ENCODE measurements at places on chromosomes 16 and 17. TPM values are rescaled to one million over a fixed set of nuclear protein-coding genes. Genes with fewer than 3 reads are reported as not detected.

DNA sequence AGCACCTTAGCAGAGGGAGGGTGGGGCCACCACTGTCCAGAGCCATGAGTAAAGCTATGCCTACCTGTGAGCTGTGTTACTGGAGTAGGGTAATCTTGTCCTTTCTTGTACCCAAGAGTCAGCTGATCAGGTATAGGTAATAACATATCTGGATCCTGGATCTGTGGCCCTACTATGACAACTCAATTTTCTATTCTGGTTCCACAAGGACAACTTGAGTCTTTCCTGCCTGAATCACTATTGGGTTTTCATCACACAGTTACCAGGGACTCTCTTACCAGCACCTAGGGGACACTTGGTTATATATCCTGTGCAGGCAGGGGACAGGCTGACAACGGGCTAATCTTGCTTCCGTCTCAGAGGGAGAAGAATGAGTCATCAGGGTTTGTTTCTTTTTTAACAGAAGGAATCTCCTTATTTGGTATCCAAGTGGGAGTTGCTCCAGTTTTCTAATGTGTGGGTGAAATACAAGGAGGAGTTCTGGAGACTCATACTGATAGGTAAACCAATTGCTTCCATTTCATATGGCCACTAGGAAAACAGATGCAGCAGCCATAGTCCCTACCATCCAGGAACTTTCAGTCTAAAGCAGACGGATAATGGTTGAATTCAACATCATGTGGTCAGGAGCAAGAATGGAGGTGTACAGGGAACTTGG is 6.8 kb downstream of the ZNF267 start:
- DNase-seq, result no peak
- H3K27ac ChIP-seq, result peak overlapping the region; percentile 41
- H3K36me3 ChIP-seq, result peaks cover 10% of the 10 kb centered on the region
- H3K4me3 ChIP-seq, result no peak overlapping the region

DNA sequence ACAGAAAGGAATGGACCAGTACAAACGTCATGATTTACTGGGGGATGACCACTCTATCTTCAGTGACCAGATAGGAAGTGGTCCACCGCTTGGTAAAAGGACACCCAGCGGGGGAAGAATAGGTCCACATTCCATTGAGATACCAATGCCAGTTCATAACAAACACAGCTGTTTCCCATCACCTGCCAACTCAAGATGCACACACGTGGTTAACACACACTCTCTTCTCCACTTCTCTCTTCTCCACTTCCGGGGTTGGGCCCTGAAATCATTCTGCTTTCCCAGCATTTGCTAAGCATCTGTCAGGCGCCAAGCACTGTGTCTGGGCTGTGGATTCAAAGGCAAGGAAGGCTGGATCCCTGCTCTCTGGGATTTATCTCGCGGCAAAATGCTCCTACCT is 175.5 kb downstream of the SLC39A11 start:
- no peak for DNase-seq
- H3K4me3 ChIP-seq, result no peak overlapping the region
- H3K36me3 ChIP-seq, result no peaks in the 10 kb centered on the region
- no peak overlapping the region for H3K27ac ChIP-seq

DNA sequence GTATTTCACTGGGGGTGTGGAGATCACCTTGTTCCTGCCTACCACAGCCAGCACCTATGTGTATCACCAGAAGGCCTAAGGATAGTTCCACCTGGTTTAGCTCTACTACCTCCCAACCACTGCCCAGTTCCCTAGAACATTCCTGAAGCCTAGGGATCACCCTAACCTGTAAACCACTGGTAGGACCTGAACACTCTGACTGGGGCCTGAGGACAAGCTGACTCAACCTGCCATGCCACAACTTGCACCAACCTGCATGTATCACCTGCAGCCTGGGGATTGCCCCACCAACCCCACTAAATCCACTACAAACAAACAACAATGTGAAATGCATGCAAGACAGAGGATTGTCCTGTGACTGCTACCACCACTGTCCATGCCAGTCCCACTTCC is 128.1 kb downstream of the KIF2B start:
- H3K27ac ChIP-seq, result no peak overlapping the region
- H3K27me3 ChIP-seq, result no peaks in the 10 kb centered on the region
- no peaks in the 10 kb centered on the region for H3K36me3 ChIP-seq

GRCh38 chr16:5900046-5900445 is 802.5 kb upstream of the EEF2KMT start:
- H3K27ac ChIP-seq, result no peak overlapping the region
- H3K27me3 ChIP-seq, result no peaks in the 10 kb centered on the region
- H3K36me3 ChIP-seq, result no peaks in the 10 kb centered on the region

DNA sequence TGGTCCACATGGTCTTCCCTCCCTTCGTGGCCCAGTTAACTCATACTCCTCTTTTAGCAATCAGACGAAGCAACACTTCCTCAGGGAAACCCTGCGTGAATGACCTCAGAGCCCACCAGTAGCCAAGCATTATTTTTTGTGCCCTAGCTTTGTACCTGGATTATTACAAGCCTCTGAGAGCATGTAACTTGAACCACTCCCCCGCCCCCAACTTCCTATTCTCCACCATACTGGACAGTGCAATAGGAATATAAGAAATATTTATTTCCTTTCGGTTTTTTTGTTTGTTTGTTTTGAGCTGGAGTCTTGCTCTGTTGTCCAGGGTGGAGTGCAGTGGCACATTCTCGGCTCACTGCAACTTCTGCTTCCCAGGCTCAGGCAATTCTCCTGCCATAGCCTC is 2.9 kb downstream of the CPPED1 start:
- peak overlapping the region; percentile 2 for H3K27ac ChIP-seq
- no peaks in the 10 kb centered on the region for H3K36me3 ChIP-seq
- no peaks in the 10 kb centered on the region for H3K27me3 ChIP-seq
- H3K4me1 ChIP-seq, result peaks cover 21% of the 10 kb centered on the region
- no peak overlapping the region for H3K4me3 ChIP-seq

- no peak overlapping the region for H3K4me3 ChIP-seq
- H3K4me1 ChIP-seq, result no peaks in the 10 kb centered on the region
- peaks cover 65% of the 10 kb centered on the region for H3K36me3 ChIP-seq
- H3K27me3 ChIP-seq, result no peaks in the 10 kb centered on the region
- no peak for DNase-seq
- H3K27ac ChIP-seq, result no peak overlapping the region
Observed at GRCh38 chr17:28615260-28615940, 1.4 kb upstream of the RSKR start.

DNA sequence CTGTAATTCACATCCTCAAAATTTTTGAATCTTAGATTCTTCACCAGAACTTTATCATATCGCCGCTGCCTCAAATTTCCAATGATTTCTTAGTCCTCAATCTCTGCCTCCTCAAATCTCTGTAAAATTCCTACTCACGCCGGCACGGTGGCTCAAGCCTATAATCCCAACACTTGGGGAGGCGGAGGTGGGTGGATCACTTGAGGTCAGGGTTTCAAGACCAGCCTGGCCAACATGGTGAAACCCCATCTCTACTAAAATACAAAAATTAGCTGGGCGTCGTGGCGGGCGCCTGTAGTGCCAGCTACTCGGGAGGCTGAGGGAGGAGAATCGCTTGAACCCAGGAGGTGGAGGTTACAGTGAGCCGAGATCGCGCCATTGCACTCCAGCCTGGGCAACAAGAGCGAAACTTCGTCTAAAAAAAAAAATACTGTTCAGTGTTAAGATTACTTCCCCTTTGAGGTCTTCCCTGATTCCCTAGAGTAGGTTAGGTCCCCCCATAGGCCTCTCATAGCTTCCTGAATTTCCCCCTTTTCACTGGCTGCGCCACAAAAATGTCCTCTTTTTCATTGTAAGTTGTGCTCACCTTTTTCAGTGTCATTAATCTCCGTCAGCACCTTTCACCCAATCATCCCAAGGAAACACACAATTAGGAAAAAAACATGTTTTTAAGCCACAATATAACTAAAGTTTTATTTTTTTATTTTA is 919 bp upstream of the CBX1 start:
- H3K4me1 ChIP-seq, result peaks cover 42% of the 10 kb centered on the region
- H3K27me3 ChIP-seq, result no peaks in the 10 kb centered on the region
- H3K4me3 ChIP-seq, result peak overlapping the region; percentile 99
- H3K36me3 ChIP-seq, result no peaks in the 10 kb centered on the region
- DNase-seq, result no peak
- H3K27ac ChIP-seq, result peak overlapping the region; percentile 96

- peaks cover 19% of the 10 kb centered on the region for H3K4me1 ChIP-seq
- H3K36me3 ChIP-seq, result no peaks in the 10 kb centered on the region
- peaks cover 90% of the 10 kb centered on the region for H3K27me3 ChIP-seq
- peak overlapping the region; percentile 27 for H3K27ac ChIP-seq
- DNase-seq, result peak; percentile 21
- H3K4me3 ChIP-seq, result peak overlapping the region; percentile 68
Observed at GRCh38 chr17:58156839-58157803, 8.9 kb downstream of the OR4D1 start.

- no peak overlapping the region for H3K27ac ChIP-seq
- no peak for DNase-seq
- H3K4me1 ChIP-seq, result no peaks in the 10 kb centered on the region
- H3K4me3 ChIP-seq, result no peak overlapping the region
- H3K27me3 ChIP-seq, result peaks cover 34% of the 10 kb centered on the region
Observed at GRCh38 chr17:77042476-77043231, 98.1 kb upstream of the SEC14L1 start.

DNA sequence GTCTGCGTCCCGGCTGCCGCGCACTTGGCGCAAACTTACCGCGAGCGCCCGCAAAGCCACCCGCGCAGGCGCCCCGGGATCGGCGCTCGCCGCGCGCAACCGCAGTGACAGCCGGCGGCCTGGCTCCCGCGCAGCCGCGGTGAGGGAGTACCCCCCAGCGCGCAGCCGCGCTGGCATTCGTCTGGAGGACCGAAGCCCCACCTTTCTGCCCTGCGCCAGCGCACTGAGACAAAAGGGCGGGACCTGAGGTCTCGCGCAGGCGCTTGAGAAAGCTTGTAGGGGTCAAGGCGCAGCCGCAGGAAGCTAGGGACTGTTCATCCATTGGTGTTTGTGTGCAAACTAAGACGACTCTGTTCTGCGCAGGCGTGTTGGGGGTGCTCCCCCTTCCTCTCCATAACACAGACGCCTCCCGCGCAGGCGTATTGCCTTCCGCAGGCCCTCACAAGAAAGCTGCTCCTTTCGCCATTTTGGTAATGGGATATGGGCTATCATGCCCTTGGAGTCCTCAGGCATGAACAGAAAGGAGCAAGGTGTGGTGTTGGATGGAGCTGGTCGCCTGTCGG is at the start of gene PHF12:
PHF12 (minus strand) TSS at position 91 of the 563 bp plus-strand sequence. CDS start 558 bp downstream, outside the sequence.
- no peaks in the 10 kb centered on the region for H3K27me3 ChIP-seq
- no peaks in the 10 kb centered on the region for H3K36me3 ChIP-seq
- H3K4me1 ChIP-seq, result peaks cover 62% of the 10 kb centered on the region
- peak within 1 kb of the TSS; percentile 95 for H3K4me3 ChIP-seq
- peak; percentile 100 for DNase-seq

DNA sequence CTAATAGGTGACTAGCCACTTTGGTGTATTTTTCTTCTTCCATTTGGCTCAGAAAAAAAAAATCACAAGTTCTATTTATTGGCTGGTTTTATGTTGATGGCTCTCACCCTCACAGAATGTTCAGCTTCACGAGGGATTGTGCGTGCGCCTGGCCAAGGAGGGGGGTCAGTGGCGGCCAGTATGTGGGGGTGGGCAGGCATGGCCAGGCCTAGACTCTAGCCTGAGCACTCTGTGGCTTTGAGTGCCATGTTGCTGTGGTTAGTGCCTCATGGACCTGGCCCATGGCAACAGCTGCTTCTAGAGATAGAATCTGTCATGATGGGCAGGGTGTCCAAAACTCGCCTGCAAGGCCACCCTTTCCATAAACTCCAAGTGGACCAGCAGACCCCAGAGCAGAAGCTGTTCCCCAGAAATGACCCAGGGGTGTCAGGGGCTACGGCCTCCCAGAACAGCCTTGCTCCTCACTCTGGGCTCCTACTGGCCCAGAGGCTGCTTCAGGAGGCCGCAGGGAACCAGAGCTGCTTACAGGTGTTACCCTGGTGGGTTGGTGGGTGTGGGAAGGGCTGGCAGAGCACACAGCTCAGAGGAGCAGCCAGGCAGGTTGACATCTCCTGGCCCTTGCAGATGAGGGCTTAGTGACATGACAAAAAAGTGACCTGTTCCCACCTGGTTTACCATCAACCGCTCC is 124.9 kb downstream of the SOCS1 start:
- peak overlapping the region; percentile 58 for H3K27ac ChIP-seq
- no peak for DNase-seq
- H3K4me3 ChIP-seq, result no peak overlapping the region
- no peaks in the 10 kb centered on the region for H3K27me3 ChIP-seq

- no peak for DNase-seq
- H3K27ac ChIP-seq, result no peak overlapping the region
- no peak overlapping the region for H3K4me3 ChIP-seq
- H3K27me3 ChIP-seq, result no peaks in the 10 kb centered on the region
- no peaks in the 10 kb centered on the region for H3K4me1 ChIP-seq
- no peaks in the 10 kb centered on the region for H3K36me3 ChIP-seq
Observed at GRCh38 chr17:55167024-55167725, 97.6 kb upstream of the HLF start.

GRAP gene
- 1.7 TPM for total RNA-seq

TM4SF5 gene
- not detected for total RNA-seq

NLK gene
- 26.3 TPM for total RNA-seq

All from left ventricle myocardium inferior (tissue), 1 donor.